ENCODE measurements at places on chromosomes 7 and 10.

- no peak for DNase-seq
Observed at GRCh38 chr10:19252531-19252930, 203.9 kb downstream of the MALRD1 start.

DNA sequence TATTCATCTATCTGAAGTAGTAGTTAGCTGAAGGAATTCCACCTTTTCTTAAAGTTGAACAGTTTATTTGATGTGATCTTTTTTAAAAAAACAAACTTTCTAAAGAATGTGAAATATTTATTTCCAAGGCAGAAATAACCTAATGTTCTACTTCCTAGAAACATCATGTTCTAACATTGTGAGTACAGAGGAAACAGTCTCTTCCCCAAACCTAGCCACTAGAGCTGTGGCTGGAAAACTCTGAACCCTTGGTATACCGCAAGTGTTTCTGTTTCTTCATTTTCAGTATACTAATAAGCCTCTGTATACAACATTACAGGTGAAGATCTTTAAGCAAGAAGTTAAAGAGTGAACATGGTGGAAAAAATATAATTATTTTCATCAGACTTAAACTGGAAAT is 35.1 kb downstream of the NOC3L start:
- DNase-seq: no peak

GRCh38 chr7:81248420-81248819 is 329.6 kb upstream of the SEMA3C start:
- DNase-seq: no peak

- no peak for DNase-seq
Observed at GRCh38 chr7:116162254-116162653, 48.1 kb upstream of the TES start.

DNA sequence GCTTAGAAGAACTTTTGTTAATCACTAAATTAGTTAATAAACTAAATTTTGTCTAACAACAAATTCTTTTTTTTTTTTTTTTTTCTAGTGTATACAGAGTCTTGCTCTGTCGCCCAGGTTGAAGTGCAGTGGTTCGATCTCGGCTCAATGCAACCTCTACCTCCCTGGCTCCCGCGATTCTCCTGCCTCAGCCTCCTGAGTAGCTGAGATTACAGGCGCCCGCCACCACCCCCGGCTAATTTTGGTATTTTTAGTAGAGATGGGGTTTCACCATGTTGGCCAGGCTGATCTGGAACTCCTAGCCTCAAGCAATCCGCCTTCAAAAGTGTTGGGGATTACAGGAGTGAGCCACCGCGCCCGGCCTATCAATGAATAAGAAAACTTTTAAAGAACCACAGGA is 1.1 kb upstream of the IQUB start:
- DNase-seq: no peak

- DNase-seq: no peak
Observed at GRCh38 chr7:92794831-92795230, 41.5 kb downstream of the CDK6 start.

DNA sequence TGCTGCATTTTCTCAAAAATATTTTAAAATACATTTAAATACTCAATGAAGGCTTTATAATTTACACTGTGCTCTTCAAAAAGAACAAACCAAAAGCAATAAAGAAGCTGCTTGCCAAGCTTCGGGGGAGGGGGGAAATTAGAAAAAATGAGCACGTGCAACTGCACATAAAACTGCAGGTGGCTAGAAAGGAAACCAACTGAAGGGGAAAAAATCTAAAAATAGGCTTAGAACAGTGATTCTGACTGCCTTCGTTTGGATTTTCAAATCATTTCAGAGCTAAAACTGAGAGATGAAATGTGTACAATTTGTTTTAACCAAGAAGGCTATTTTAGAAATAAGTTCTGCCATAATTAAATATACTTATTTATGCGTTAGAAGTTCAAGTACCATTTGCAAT is 61.4 kb downstream of the ABI1 start:
- DNase-seq: no peak

DNA sequence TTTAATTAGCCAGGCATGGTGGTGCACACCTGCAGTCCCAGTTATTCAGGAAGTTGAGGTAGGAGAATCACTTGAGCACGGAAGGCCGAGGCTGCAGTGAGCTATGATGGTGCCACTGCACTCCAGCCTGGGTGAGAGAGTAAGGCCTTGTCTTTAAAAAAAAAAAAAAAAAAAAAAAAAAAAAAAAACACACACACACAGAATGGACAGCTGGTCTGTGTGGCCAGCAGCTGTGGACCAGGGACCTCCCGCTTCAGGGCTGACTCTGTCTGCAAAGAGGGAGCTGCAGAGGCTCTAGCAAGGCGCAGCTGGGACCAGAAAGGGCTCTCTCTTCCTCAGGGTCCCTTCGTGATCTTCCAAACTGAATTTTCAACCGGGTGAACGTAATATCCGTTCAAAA is 53.6 kb upstream of the DNAAF5 start:
- no peak for DNase-seq

DNA sequence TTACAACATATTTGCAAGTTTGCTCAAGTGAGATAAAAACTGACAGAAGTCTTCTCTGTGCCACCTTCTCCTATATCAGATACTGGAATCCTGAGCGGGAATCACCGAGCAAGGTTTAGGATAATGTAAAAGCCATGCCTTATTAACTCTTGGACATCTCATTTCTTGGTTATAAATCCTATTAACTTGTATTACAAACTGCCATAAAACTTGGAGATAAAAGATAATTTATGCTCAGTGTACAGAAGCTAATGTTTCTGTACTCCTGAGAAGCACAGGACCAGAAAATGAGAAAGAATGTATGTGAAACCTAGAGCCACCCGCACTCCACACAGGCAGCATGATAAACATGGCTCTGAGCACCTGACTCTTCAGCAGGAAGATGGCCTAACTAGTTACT is 181.2 kb upstream of the NOBOX start:
- DNase-seq: no peak

DNA sequence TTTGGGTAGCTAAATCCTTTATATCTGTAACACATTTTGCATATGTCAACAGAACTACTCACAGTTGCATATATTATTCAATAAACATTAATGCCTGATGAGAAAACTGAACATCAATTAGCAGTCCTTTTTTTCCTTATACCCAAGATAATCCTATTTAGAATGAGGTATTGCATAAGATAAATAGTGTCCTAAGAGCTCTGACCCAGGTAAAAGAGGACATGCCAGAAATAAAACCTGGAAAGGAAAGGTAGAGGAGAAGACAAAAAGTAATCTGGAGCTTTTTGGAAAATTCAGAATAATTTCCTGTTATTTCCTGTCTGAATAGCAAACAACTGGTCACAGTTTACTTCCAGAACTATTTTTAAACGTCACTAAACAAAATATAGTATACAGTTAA is 204.4 kb downstream of the PLXDC2 start:
- no peak for DNase-seq

- DNase-seq: no peak
Observed at GRCh38 chr7:157993406-157994105, 594.1 kb downstream of the PTPRN2 start.

DNA sequence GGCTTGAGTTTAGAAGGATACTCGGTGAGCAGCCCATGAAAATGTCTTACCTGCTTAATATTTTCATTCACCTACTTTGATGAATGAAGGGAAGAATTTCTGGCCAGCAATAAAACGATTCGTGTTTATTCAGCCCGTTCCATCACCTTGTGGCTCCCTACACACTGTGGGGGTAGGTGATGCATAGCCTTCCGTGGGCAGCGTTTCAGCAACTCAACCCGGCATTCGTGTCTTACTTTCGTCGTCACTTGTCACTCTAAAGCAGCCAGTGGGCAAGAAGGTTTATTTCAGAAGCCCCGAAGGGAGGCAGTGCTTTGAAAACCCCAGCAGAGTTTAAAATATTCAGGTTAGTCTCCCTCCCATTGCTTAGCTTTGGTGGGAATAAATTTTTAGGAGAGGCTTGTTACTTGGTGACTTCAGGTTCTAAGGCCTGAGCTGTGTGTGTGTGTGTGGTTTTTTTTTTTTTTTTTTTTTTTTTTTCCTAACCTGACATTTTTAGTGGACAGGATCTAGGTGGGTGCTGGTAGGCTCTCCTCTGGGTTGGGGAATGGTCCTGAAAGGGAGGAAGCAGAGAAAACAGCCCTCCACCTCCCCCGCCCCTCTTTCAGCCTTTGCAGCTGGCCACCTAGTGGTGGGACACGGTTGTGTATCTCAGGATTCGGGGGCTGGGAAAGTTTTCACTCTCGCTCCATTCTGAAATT is 1.8 kb downstream of the GRK5 start:
- no peak for DNase-seq

DNA sequence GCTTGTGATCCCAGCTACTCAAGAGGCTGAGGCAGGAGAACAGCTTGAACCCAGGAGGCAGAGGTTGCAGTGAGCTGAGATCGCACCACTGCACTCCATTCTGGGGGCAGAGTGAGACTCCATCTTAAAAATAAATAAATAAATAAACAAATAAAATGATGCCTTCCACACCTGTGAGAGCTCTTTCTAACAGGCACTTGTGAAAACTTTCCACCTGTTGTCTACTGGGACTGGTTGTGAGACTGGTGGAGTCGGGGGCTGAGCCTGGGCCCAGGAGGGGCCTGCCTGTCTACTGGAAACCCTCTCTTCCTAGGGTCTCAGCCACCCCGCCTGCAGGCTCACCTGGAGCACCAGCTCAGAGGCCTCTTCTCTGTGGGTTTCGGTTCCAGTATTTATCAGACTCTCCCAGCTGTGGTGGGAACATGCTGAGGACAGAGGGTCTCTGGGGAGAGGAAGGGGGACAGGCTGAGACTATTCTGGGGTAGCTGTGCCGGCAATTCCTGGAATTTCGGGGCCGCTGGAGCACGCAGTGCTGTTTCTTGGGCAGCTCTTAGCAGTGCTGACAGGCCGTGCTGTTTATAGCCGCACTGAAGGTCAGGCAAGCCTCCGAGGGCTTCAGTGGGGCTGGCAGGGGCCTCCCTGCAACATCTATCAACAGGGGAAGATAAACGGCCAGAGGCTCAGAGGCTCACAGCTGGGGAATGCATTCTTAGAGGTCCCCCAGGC is 3.8 kb downstream of the LDB3 start:
- DNase-seq: no peak

Data from stimulated activated CD4-positive, alpha-beta T cell treated with anti-CD3 and anti-CD28 coated beads, TNF-alpha, amount 100 ng/mL, for 1 hour (primary cell).